Fibroblast of skin of right biceps (primary cell): ENCODE measurements at places on chromosomes 1 and 21.

GRCh38 chr1:201882665-201883132 is 6.0 kb upstream of the SHISA4 start:
- DNase-seq: peak; percentile 92

DNA sequence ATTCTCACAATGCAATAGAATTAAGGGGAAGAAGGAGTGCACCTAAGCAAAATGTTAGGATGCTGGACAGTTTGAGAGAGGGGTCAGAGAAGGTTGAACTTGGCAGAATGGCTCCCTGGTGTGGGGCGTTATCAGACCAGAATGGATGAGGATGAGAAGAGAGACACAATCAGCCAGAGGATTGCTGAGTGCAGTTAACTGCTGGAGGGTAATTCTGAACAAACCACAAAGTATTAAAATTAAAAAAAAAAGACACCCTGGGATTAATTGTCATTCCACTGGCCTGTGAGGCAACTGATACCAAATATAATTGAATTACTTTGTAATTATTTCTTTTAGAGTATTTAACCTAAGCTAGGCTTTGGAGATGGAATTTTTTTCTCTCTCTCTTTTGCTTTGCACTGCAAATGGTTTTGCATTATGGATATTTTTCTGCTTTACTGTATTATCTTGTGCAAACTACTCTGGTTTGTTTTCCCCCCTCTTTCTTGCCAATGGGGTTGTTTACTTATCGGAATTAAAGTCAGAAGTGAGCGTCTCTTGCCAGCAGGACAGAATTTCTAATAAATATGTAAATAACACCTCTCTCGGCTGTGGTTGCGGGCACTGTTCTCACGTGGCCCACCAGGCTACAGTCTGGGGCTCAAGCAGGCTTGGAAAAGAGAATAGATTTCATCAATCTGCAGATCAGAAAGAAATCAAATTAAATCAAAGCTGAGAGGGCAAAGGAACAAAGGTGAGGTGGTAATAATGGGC is 572.9 kb upstream of the CAMK1G start:
- DNase-seq: no peak

GRCh38 chr1:88001460-88001859 is 672.8 kb downstream of the LMO4 start:
- peak; percentile 73 for DNase-seq

- DNase-seq: no peak
Observed at GRCh38 chr1:18707696-18708257, 77.1 kb downstream of the PAX7 start.

DNA sequence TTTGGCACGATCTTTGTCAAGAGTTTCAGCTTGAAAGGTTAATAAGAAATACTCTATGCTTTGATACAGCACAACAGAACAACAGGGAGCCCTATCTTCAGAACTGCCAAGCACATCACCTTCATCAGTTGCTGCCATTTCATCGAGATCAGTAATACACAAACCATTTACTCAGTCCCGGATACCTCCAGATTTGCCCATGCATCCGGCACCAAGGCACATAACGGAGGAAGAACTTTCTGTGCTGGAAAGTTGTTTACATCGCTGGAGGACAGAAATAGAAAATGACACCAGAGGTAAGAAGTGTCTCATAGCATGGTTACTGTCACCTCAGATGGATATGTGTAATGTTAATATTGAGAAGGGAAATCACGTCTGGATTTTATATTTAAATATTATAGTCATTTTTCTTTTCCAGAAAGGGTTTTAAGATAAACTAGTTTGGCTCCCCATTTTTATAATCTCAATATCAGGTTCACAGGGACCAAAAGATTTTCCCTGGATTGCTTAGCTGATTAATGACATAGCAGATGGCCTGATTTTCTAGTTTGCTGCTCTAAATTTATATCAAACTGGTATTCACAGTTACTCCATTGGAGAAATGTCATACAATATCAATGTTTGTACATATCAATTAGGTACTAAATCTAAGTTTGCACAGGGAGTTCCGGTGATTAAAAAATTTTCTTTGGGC is 97.3 kb downstream of the USP25 start:
- no peak for DNase-seq

GRCh38 chr1:202274611-202275010 is 67.1 kb downstream of the UBE2T start:
- DNase-seq: peak; percentile 37

- DNase-seq: no peak
Observed at GRCh38 chr1:56187405-56187804, 392.0 kb downstream of the PLPP3 start.

GRCh38 chr1:209613400-209614150 is 30.1 kb downstream of the CAMK1G start:
- no peak for DNase-seq

DNA sequence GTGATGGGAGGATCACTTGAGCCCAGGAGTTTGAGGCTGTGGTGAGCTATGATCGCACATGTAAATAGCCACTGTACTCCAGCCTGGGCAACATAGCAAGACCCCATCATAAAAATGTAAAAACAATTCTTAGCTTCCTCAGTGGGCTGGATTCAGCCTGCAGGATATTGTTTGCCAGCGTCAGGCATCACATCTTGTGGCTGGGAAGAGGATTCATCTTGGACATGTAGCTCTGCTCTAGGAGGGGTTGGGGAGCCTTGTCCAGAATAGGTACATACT is 19.3 kb upstream of the ST3GAL3 start:
- DNase-seq: no peak

DNA sequence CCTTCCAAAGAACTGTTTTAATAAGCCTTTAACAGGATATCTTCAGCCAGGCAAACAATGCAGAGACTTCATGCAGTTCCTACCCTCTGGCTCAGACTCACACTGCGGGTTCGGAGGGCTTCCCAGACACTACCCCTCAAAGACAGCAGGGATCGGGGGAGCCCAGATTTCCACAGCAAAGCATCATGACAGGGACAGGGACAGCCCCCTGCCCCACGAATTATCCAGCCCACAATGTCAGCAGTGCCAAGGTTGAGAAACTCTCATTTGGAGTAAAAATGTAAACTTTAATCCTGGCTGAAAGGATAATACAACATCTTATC is 20.1 kb downstream of the NPHP4 start:
- no peak for DNase-seq

DNA sequence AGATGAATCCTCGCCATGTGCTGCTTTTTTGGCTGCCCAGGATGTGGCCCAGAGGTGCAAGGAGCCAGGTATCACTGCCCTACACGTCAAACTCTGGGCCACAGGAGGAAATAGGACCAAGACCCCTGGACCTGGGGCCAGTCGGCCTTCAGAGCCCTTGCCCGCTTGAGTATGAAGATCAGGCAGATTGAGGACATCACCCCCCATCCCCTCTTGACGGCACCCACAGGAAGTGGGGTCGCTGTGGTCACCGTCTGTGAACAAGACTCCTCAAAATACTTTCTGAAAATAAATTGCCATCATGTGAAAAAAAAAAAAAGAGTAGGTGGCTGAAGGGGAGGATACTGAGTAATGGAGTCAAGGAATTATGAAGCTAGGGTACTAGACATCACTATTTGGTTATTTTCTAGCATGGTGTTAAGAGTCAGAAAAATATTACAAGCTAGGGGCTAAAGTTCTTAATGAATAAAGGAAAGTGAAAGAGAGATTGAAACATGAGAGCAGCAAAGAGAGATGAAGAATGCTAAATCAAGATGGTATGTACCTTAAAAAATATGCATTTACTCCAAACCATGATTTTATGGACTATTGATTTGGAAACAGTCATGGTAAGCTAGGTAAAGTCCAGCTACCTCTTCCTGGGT is 84.9 kb downstream of the CLEC20A start:
- no peak for DNase-seq

- no peak for DNase-seq
Observed at GRCh38 chr1:23611601-23612327, 52.5 kb upstream of the ID3 start.

DNA sequence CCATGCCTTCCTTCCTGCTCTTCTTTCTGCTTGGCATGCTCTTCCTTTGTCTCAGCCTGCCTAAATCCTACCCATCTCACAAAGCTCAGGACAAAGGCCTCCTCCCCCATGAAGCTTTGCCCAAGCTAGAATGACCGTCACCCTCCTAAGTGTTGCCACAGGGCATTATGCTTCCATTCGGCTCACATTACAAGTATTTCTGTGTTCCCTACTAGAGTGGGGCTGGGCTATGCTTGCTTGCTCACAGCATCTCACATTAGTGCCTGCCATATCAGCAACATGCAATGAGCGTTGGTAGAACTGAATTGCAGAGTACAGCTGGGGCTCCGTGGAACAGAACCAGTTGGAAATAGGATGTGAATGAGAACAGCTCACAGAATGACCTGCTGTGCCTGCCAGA is 82.8 kb downstream of the CD58 start:
- no peak for DNase-seq

- no peak for DNase-seq
Observed at GRCh38 chr1:28887419-28887834, 26.9 kb upstream of the EPB41 start.

- no peak for DNase-seq
Observed at GRCh38 chr21:17616831-17617230, 4.1 kb upstream of the BTG3 start.

- no peak for DNase-seq
Observed at GRCh38 chr1:2882966-2883696, 81.6 kb upstream of the TTC34 start.

DNA sequence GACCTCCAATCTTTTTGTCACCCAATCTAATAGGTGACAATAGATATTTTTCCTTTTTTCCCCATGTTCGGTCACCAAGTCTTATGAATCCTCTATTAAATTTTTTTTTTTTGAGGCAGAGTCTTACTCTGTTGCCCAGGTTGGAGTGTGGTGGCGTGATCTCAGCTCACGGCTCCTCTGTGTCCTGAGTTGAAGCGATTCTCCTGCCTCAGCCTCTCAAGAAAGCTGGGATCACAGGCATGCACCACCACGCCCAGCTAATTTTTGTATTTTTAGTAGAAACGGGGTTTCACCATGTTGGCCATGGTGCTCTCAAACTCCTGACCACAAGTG is 42.5 kb upstream of the MTF1 start:
- no peak for DNase-seq

DNA sequence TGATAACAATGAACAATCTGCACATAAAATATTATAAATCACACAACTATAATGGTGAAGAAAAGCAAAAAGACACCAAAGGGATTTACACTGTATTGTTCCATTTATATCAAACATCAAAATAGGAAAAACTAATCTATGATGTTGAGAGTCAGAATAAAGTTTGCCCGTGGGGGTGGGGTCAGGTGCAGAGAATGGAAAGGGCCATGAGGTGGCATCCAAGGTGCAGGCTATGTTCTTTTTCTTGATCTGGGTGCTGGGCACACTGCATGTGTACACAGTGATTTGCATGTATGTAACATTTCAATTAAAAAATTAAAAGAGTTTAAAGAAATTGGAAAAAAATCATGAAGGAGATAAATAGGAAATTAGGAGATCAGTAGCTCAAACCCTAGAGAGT is 127.3 kb downstream of the DSCAM start:
- no peak for DNase-seq

GRCh38 chr21:42039470-42039901 is 29.3 kb upstream of the ZBTB21 start:
- DNase-seq: peak; percentile 36

GRCh38 chr21:40847951-40848350 is 993 bp upstream of the DSCAM start:
- no peak for DNase-seq

GRCh38 chr1:218209351-218209861 is 75.7 kb upstream of the RRP15 start:
- peak; percentile 79 for DNase-seq

DNA sequence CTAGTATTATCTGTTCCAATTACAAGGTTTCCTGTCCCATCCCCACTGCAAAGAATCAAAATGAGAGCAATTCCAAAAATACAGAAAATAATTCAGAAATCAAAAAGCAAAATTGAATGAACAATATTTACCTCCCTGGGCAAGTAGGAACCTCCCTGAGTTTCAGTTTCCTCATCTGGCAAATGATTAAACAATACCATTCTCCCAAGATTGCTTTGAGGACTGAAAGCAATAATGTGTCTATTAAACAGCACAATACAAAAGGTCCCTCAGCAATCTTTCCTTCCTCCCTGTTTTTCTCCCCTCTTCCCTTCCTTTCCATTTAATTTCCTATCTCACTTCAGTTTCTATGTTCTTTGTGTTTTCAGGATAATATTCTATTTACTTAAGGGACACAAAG is 171.0 kb downstream of the ZC3H11B start:
- DNase-seq: no peak

DNA sequence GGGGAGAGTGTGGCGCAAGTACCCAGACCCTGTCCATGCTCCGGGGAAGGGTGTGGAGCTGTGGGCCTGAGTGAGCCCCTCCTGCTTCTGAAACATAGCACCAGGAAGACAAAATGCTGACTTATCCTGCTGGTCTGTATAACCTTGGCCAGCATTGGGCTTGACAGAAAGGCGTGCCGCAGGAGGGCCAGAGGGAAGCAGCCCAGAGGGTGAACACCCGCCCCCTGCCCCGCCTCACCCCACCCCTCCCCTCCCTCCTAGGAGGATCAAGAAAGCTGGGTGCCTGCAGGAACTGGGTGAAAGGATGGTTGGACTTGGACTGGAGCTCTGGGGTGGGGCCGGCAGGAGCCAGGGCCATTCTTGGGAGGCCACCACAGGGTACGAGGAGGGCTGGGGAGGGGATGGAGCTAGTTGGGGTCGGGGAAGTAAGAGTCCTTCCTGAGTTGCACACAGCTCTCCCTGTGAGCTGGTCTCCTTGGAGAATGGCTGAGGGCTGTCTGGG is 27.1 kb downstream of the PTPRF start:
- peak; percentile 11 for DNase-seq

DNA sequence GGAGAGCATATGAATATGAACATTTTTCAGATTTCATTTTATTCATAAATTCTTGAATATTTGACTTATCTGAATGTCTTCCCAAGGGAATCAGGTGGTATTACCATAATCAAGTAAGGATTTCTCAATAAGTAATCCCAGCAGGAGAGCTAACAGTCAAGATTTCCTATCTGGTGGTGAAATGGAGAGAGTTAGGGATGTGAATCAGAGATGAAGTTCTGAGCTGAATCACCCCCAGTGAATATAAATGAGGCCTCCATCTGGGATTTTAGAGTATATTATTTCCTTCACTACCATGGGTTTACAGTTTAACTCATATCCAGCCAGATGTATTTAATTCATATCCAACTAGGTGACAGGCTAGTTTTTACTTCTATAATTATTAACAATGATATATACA is 61.5 kb upstream of the RGS2 start:
- DNase-seq: peak; percentile 76

GRCh38 chr1:207797229-207797973 is 45.5 kb downstream of the CD46 start:
- peak; percentile 85 for DNase-seq

DNA sequence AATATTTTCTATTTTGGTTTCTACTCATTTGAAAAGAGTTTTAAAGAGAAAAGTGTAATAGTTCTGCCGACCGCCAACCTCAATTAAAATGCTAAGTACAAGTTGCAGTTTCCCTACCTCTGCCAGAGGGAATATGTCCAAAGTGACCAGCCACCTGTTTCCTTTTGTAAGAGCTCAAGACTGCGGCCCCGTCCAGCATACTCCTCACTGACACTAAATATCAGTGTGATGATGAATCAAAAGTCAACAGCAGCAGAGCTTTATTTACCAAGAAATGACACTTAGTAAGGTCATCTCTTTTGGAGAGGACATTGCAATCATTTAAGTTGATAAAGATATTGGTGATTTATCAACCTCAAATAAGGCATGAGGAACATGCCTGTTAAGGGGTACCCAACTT is 57.4 kb upstream of the NRIP1 start:
- DNase-seq: no peak
